Airway epithelial cell (primary cell): ENCODE measurements at places on chromosomes 12 and 14. TPM values are rescaled to one million over a fixed set of nuclear protein-coding genes. Genes with fewer than 3 reads are reported as not detected.

The CLEC1B gene
- not detected in 2 replicates for total RNA-seq

The POTEG gene
- not detected in 2 replicates for total RNA-seq

The GNPNAT1 gene
- total RNA-seq: 30.4 and 33.2 TPM in 2 replicates

The LPAR5 gene
- 16.6 TPM in 2 replicates for total RNA-seq

The EML1 gene
- total RNA-seq: 2.0 and 7.9 TPM in 2 replicates

The SLIRP gene
- total RNA-seq: 335 and 641 TPM in 2 replicates

The TPH2 gene
- total RNA-seq: not detected in 2 replicates

The GPRC5D gene
- total RNA-seq: not detected in 2 replicates

The A2M gene
- total RNA-seq: not detected in 2 replicates

The GTF2A1 gene
- 7.6 and 12.0 TPM in 2 replicates for total RNA-seq

The SMIM41 gene
- not detected in 2 replicates for total RNA-seq

The INHBC gene
- total RNA-seq: 0.74 TPM in 1 of 2 replicates, not detected in the other

The FGD4 gene
- 10.1 and 13.8 TPM in 2 replicates for total RNA-seq

The CLEC9A gene
- total RNA-seq: not detected in 2 replicates
